ENCODE measurements at places on chromosomes 1 and 21. TPM values are rescaled to one million over a fixed set of nuclear protein-coding genes. Genes with fewer than 3 reads are reported as not detected.

Gene NAXE
- total RNA-seq = 70.3 TPM

Gene SLAMF6
- total RNA-seq = not detected

Gene TPTE
- total RNA-seq = not detected

Gene TCHHL1
- not detected for total RNA-seq

Gene OLIG2
- total RNA-seq = not detected

Gene SNRPE
- total RNA-seq = 118 TPM

Gene ORC1
- 9.7 TPM for total RNA-seq

Gene PRAMEF27
- not detected for total RNA-seq

Gene TMEM82
- not detected for total RNA-seq

DNA sequence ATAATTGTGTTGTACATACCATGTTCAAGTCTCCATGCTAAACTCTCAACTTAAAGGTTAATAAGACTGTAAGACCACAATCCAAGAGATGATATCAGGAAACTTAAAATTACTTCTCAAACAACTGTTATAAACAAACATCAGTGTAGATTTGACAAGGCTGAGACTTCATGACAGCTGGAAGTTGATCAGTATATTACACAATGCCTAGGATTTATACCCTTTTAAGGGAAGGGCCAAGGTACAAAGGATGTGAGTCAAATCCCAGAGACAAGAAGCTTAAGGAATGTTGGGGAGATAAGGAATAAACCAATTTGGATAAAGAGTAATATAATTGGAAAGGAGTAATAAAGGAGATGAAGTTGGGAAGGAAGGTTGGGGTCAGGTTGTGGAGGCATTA, 98.8 kb downstream of the LBR start:
- no peak for DNase-seq

GRCh38 chr1:112791723-112792104, 76.6 kb upstream of the PPM1J start:
- no peak for DNase-seq

GRCh38 chr21:34524646-34525601, 12.9 kb upstream of the KCNE1 start:
- peak; percentile 84 for DNase-seq

GRCh38 chr21:34900376-34900775, 148.7 kb downstream of the RUNX1 start:
- no peak for DNase-seq

DNA sequence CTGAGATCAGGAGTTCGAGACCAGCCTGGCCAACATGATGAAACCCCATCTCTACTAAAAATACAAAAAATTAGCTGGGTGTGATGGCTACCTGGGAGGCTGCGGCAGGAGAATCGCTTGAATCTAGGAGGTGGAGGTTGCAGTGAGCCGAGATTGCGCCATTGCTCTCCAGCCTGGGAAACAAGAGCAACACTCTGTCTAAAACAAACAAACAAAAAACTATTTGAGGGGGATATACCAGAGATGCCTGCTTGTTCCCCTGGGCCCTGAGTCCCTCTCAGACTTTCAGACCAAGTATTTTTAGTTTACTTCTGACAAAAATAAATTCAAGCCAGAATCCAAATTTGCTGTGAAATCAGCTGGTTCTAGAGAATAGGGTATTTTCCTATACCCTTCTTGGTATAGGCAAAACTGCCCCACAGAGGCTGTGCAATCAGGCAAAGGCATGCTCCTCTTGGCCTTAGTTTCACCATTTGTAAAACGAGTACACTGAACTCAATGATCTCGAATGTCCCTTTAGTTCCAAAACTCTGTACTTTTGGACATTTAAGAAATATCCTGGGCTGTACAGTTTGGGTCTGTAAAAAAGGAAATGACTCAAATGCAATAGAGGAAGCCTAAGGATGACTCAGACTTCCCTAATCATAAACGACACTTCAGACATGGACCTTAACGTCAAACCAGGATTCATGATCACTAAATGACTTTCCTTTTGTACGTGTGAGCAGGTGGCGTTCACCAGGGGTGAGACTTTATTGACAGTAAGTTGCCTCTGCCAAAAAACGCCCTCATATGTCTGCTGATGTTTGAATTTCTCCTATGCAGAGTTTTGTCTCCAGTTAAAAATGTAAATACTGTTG, 16.1 kb downstream of the ENSA start:
- peak; percentile 98 for DNase-seq

- DNase-seq = no peak
These were observed 12.4 kb downstream of the PLPP3 start for GRCh38 chr1:56566994-56567393.

DNA sequence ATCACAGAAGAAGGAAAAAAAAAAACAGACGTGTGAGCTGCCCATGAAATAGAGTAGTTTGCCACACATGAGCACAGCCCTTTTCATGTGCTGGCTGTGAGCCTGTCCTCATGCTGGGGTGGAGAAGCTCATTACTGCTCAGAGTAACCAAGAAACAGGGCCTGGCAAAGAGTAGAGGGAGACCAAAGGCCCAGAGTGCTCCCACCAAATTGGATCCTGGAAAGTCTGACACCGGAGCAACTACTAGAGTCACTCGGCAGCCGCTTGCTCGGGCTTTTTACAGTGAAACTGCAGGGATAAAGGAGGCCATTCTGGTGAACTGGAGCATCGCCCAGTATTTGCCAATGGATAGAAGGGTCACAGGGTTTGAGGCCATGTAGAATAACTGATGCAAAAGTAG, 64.4 kb upstream of the BARHL2 start:
- DNase-seq = no peak

GRCh38 chr1:230334447-230334837, 91.7 kb downstream of the PGBD5 start:
- no peak for DNase-seq

- DNase-seq = no peak
These were observed 93.5 kb downstream of the MRPL39 start for GRCh38 chr21:25513810-25514209.

DNA sequence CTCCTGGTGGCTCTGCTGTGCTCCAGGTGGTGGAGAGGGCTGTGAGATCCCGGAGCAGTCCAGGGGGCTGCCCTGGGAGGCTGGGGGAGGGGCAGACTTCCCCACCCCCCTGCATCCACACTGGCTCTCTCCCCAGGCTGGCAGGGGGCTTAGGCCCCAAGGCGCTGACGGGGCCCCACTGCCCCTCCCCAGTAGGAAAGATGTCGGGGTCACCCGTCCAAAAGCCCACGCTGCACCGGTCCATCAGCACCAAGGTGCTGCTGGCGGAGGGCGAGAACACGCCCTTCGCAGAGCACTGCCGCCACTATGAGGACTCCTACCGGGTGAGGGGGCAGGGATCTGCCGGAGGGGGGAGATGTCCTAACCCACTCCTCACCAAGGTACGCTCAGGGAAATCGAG, 5.8 kb downstream of the RNF207 start:
- no peak for DNase-seq

DNA sequence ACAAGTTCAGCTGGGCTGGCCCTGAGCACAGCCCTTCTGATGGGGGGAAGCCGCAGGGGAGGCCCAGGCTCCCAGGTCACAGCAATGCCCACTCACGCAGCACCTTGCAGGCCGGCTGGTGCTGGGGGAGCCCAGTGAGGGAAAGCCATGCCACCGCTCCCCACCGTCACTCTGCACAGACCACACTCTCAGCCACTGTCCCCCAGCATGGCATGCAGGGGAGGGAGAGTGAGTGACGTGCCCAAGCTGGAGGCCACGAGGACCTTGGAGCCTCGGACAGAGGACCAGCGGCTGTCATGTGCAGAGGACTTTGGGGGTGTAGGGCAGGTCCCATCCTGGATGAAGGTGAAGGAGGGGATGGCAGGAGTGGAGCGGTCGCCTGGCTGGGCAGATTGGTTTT, 25.1 kb downstream of the SLC45A1 start:
- DNase-seq = no peak

DNA sequence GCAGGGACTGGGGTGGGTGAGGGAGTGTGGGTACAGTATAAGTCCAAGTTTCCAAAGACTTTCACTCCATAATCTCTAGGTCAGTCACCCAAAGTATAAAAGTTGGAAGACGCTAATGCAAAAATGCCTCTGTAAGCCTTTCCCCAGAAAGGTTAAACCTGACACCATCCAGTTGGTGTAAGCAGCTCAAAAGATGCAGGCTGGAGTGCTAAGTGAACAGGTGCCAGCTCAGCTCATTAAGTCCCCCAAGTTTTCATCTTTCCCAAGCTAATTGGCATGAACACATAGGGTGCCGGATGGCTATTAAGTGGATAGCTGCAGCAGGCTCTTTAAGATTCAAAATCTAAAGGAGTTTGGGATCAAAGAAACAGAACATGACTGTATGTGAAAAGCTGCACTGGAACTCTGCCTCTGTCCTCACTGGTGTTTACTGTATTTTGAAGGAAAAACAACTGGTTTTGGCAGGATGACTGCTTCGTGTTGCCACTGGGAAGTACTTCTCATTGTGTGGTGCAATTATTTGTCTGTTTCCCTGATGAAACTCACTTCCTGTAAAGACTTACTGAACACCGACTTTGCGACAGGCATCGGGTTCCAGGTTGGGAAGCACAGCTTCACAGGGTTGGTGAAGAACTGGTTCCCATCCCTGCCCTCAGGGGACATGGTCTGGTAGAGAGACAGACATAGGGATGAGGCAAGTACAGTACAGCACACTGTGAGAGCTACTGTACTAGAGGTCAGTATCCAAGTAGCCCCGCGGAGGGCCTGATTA, 152.7 kb downstream of the DAB1 start:
- DNase-seq = no peak

Measured in IMR-90 (cell line).